A549 treated with RU486 at 1 μM for 4 hours (cell line): ENCODE measurements at places on chromosomes 13 and 19. TPM values are rescaled to one million over a fixed set of nuclear protein-coding genes. Genes with fewer than 3 reads are reported as not detected.

BIVM gene
- 1.6 to 4.5 TPM (median 2.9 TPM) in 5 replicates for total RNA-seq

SLITRK1 gene
- not detected in 5 replicates for total RNA-seq

ZNF723 gene
- total RNA-seq: not detected in 5 replicates

KASH5 gene
- total RNA-seq: 0.10 TPM in 1 of 5 replicates, not detected in the others

CEACAM4 gene
- total RNA-seq: not detected in 5 replicates

ATP1A3 gene
- 3.5 to 5.7 TPM (median 5.1 TPM) in 5 replicates for total RNA-seq

CEACAM20 gene
- 0.05 to 0.14 TPM in 2 of 5 replicates, not detected in the others for total RNA-seq

DIRAS1 gene
- total RNA-seq: 3.0 to 4.6 TPM (median 3.9 TPM) in 5 replicates

NUP62 gene
- total RNA-seq: 77.8 to 99.6 TPM (median 94.7 TPM) in 5 replicates

NCAN gene
- 0.03 to 0.23 TPM (median 0.05 TPM) in 3 of 5 replicates, not detected in the others for total RNA-seq

NPAS1 gene
- total RNA-seq: 4.0 to 7.4 TPM (median 6.4 TPM) in 5 replicates

SYNE4 gene
- 0.13 to 0.72 TPM (median 0.28 TPM) in 5 replicates for total RNA-seq

RBM26 gene
- 14.0 to 24.9 TPM (median 23.4 TPM) in 5 replicates for total RNA-seq

PLPP2 gene
- 76.7 to 118 TPM (median 109 TPM) in 5 replicates for total RNA-seq

TRIM28 gene
- 618 to 908 TPM (median 657 TPM) in 5 replicates for total RNA-seq

LENG1 gene
- total RNA-seq: 8.1 to 10.5 TPM (median 8.3 TPM) in 5 replicates

TNFSF13B gene
- total RNA-seq: 0.03 to 0.19 TPM (median 0.10 TPM) in 3 of 5 replicates, not detected in the others

SULT2A1 gene
- total RNA-seq: not detected in 5 replicates

TMEM59L gene
- total RNA-seq: 3.8 to 6.7 TPM (median 5.8 TPM) in 5 replicates

MISP3 gene
- 2.2 to 4.8 TPM (median 4.3 TPM) in 5 replicates for total RNA-seq

ZNF426 gene
- total RNA-seq: 0.85 to 1.7 TPM (median 1.1 TPM) in 5 replicates

ZNF90 gene
- not detected in 5 replicates for total RNA-seq

BORA gene
- total RNA-seq: 7.4 to 9.9 TPM (median 7.9 TPM) in 5 replicates

ZIK1 gene
- total RNA-seq: 0.06 TPM in 1 of 5 replicates, not detected in the others

ZNF865 gene
- 7.3 to 16.1 TPM (median 12.2 TPM) in 5 replicates for total RNA-seq

ETV2 gene
- 1.4 to 2.8 TPM (median 2.2 TPM) in 5 replicates for total RNA-seq

SLC8A2 gene
- 0.26 to 0.44 TPM (median 0.35 TPM) in 5 replicates for total RNA-seq

PCDH20 gene
- total RNA-seq: not detected in 5 replicates

CERS1 gene
- 3.2 to 5.8 TPM (median 4.9 TPM) in 5 replicates for total RNA-seq

ZNF544 gene
- 16.8 to 28.0 TPM (median 18.4 TPM) in 5 replicates for total RNA-seq
